ENCODE measurements at places on chromosomes 1 and 21.
A peak's percentile ranks its signal among the peaks of the same experiment; 100 is the strongest.

DNA sequence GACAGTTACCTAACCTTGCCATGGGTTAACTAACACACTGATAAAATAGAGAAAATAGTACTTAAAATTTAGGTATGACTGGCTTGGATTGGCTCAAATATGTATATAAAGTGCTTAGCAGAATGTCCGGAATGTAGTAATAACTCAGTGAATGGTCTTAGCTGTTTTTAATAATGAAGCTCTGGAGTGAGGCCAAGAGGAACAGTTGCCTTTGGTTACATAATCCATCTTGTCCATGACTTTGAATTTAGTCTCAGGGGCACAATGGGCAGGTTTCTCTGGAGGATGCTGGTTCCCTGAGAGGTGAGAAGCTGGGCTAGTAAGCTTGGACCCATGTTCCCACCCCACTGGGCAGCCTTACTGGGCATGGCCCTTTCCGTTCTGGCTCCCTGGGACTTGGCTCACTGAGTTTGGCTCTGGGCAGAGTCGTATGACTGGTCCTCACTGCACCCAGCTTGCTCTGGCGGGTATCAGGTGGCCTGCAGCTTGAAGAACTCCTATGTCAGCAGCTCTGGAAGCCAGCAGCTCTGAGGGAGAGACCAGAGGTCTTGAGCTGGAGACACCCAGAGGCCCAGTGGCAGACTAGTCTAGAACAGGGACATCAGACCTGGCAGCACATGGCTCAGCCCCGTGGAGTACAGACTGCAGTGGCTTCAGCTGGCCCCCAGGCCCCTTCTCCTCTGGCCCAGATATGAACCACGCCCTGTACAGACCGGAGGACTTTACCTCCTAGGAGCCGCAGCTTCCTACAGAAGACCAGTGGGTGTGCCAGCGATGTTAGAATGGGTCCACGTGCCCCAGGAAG, 40.4 kb downstream of the TENT5C start:
- DNase-seq, result no peak

GRCh38 chr1:74908797-74909196, 175.8 kb downstream of the TYW3 start:
- DNase-seq, result no peak

GRCh38 chr1:196090226-196090625, 518.0 kb downstream of the KCNT2 start:
- DNase-seq, result no peak

- no peak for DNase-seq
Measured at GRCh38 chr21:14987370-14988170, 77.2 kb downstream of the NRIP1 start.

- DNase-seq, result no peak
Measured at GRCh38 chr1:21814981-21815582, 3.0 kb downstream of the LDLRAD2 start.

GRCh38 chr1:89149976-89150375, 24.1 kb upstream of the GBP2 start:
- DNase-seq, result no peak

DNA sequence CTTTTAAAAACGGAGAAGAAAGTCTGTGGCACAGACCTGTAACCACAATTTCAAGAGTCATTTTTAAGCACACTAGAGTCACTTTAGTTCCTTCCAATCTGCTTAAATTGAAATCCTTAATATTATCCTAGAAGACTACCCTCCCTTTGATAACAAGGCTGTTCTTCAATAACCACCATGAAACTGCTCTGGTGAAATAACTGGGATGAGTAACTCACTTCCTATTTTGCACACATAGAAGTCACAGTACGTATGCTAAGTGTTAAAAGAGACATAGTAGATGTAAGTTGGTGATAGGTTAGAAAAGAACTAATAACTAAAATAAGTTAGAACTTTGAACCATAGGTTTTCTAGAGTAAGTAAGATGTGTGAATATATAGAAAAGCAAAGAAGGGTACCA, 107.8 kb downstream of the NME7 start:
- no peak for DNase-seq

- no peak for DNase-seq
Measured at GRCh38 chr1:15215116-15215515, 31.9 kb upstream of the FHAD1 start.

- DNase-seq, result no peak
Measured at GRCh38 chr1:8329439-8329838, 11.5 kb downstream of the SLC45A1 start.

DNA sequence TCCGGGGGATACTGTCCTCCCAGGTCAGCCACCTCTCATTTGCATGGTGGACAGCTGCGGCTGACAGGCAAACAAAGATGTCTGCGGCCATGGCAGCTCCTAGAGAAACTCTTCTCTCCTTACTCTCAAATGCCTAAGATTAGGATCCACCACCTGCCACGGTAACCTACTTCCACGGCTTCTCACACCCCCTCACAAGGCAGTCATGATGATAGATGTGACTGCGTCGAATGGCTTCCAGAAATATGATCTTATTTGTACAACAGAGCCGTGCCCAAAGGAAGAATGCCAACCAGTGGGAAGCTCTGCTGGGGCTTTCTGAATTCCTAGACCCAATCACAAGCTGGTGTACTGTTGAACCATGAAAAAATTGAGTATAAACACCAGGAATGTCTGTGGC, 73.4 kb downstream of the BACE2 start:
- no peak for DNase-seq

DNA sequence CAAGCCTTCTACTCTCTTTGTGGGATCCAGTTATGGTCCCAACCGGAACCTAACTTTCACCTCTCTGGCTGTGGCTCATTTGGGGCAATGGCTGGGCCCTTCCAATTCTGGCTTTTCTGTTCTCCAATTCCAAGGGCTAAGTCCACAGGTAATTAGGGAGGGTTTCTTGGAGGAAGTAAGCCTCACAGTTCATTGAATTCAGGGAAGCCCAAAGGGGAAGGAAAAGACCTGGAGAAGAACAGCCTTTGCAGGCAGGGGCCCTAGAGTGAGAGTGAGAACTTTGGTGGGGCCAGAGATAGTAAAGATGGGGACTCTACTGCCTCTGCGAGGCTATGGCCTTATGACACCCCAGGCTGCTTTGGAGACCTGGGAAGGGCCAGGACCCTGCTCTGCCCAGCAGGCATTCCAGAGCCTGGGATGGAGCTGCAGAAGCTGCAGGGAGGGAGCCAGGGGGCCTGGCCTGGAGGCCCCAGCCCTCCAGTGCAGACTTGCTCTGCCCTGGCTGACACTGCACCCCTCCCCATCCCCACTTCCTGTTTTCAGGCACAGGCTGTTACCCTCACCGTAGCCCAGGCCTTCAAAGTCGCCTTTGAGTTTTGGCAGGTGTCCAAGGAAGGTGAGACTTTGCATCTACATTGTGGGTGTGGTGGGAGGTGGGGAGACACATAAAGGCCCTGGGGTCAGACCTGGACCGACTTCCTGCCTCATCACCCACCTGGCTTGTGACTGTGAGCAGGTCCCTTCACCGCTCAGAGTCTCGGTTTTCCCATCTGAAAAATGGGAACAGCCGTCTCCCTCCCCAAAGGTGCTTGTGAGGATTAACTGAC, 18.9 kb downstream of the LDLRAP1 start:
- DNase-seq, result peak; percentile 92

DNA sequence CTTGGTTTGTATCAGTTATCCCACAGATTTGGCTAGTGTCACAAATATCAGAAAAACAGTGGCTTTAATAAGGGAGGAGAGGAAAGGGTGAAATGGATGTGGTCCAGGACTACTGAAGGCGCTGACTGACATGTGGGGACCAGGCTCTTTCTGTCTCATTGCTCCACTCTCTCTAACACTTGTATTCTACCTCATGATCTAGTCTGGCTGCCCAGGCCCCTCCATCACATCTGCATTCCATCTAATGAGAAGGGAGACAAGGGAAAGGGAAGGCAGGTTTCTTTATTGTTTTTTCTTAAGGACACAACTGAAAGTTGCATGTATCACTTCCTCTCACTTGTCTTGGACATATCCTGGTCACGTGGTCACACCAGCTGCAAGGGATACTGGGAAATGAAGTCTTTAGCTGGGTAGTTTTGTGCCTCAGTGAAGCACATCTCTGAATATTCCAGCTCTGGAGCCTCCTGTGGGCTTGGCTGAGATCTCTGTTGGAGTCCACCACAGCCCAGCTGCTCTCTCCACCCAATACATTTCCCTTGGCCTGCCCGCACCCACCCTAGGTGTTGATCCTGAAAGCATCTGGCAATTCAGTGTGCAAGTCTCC, 42.0 kb upstream of the PADI2 start:
- DNase-seq, result no peak

DNA sequence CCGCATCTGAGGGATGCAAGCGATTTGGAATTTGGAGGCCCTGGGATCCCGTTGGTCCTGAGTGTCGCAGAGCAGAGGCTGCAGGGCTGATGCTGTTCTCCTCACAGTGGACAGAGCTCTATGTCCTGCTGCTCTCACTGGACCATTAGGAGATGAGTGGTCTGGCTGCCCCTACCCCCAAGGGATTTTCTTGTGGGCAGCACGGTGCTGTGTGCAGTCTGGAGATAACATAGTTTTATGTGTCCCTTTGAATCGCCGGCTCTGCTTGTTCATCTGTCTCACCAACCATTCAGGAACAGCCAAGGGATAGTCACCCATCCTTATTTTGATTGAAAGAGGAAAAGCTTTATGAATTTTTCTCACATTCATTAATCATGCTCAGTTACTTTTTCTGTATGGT, 49.9 kb downstream of the CHRM3 start:
- DNase-seq, result no peak

DNA sequence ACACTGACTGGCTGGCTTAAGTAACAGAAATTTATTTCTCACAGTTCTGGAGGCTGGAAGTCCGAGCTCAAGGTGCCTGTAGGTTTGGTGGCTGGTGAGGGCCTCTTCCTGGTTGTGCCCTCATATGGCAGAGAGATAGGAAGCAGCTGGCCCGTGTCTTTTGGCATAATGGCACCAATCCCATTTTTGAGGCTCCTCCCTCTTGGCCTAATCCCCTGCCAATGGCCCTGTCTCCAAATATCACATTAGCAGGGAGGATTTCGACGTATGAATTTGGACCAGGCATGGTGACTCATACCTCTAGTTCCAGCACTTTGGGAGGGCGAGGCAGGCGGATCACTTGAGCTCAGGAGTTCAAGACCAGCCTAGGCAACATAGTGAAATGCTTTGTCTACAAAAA, 37.4 kb downstream of the AGPAT3 start:
- no peak for DNase-seq

- no peak for DNase-seq
Measured at GRCh38 chr1:223815020-223815853, 30.5 kb downstream of the TP53BP2 start.

DNA sequence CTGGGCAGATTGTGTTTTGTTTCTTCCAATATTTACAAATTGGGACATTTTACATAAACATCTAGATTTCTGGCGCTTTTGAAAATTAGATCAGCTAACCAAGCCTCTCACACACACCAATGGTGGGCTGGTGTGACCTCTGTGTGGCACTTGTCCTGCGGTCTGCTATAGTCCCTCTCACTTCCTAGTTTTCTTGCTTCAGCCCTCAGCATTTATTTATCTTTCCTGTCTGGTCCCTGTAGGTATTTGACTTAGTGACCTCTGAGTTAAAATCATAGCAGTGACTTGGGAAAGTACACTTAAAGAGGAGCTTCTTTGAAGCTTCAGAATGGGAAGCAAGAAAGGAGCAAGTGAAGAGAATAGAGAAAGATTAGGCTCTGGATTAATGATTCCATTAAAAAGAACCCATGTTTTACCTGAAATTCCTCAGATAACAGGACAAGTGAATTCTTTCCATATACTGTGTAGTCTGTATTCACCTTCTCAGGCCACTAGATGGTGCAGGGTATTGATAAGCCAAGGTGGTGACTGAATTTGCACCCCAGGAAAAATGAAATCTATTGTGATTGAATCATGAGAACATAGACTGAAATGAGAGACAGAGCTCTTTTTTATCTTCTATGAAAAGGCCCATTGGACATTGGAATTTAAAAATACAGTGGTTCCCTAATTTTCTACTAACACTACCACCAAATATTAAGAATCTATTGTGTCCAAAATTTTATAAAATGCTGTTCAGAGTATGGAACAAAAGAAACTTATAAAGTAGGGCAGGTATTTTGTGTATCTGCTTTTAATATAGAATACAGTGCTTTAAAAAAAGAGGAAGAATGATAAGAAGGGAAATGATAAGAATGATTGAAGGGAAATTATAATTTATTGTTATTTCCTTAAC, 7.1 kb upstream of the DIPK1A start:
- peak; percentile 72 for DNase-seq

DNA sequence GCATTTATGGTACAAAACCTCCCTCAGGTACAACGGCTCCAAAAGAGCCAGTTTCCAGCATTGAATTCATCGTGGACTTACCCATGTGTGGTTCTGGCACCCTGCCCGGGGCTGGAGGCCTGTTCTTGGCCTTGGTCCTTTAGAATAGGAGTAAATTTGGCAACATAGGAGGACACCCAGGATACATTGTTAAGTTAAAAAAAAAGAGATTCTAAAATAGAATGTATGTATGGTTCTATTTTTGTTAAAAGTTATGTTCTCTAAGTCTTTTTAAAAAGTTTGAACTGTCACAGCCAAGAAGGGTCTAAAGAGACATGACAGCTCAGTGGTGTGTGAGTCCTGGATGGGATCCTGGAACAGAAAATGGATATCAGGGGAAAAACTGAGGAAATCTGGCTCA, 25.9 kb downstream of the EPHX1 start:
- no peak for DNase-seq

DNA sequence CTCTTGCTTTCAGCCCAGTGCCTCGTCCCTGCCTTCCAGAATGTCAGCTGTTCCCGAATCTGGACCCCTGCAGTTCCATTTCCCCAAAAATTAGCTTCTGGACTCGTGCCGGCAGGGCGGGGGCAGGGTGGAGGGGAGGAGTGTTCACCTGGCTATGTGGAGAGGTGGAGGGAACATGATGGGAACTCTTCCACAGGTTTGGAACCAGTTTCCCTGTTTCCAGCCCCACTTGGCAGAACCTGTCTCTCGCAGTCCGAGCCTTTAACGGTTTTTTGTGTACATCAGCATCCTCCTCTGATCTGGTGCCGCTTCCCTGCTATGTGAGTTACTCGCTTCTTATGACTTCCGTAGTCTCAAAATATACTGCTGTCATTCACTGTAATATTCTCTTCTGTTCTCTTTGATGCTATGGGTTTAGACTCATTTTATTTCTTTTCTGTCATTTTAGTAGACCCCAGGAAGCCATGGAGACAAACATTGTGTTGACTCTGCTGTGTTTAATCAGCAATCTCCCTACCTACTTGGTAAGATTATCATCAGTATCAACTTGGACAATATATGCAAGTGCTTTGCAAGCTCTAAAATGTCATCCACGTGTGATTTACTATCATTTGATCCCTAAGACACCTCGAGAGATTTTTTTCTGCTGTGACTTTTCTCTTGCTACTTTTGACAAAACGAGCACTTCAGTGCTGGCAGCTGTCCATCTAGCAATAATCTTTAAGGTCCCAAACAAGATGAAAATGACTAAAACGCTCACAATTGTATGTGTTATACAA, 33.3 kb upstream of the HNRNPU start:
- no peak for DNase-seq

DNA sequence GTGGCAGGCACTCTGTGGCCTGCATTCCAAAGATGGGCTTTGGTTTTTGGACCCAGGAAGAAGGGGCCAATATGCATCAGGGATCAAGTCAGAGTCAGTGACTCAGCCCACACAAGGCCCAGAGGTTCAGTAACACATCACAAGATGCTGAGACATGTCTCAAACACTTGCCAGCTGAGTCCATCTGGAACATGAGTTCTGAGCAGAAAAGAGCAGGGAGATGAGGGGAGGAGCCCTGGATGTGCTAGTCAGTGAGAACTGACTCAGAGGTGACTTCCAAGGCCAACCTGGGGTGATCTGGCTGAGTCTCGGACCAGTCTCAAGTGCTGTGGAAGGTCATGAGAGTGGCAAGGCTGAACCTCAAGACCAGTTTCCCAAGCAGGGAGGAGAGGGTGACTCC, 150.1 kb downstream of the CDC7 start:
- DNase-seq, result no peak

All from CD4-positive, alpha-beta T cell treated with Interleukin-17A for 1 hour (primary cell).